ENCODE measurements at places on chromosomes 6 and 20.

- no peak for DNase-seq
These were observed 25.1 kb upstream of the TRIM26 start for GRCh38 chr6:30238178-30238795.

DNA sequence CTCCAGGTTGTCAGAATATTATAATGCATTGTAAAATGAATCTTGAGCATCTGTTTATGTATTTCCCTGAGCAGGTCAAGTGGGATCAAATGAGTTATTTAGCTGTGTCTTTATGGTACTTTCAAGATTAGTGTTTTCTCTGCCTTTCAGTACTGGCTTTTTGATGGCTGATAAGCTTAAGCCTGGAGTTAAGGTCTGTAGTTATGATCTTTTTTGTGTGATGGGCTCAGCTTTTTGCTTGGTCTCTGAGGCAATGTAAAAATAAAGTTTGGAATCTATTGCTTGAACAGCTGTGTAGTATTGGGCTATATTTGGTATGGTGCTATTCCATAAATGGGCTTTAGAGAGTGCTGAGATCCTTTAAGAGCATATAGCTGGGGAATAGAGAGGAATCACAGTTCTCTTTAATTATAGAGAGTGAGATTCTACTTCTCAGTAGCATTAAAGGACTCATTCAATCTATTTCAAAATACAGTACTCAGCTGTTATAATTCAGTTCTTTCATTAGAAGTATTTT lies 40.7 kb downstream of the ZNF451 start:
- no peak for DNase-seq

DNA sequence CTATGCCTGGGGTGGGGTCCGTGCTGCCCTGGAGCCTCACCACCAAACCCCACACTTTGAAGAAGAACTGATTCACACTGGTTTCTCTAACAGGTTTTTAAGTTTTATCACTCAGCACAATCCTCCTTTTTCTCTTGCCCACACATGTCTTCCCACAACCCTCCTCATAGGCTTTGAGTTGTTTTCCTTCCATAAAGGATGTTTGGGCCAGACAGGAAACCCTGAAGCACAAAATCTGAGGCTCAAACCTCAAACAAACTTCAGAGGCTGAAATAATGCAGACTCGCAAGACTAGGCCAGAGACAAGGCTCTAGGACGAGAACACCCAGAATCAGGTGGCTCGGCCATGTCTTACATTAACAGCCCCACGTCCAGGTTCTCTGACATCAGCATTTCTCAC lies 35.3 kb downstream of the EZR start:
- DNase-seq, result no peak

DNA sequence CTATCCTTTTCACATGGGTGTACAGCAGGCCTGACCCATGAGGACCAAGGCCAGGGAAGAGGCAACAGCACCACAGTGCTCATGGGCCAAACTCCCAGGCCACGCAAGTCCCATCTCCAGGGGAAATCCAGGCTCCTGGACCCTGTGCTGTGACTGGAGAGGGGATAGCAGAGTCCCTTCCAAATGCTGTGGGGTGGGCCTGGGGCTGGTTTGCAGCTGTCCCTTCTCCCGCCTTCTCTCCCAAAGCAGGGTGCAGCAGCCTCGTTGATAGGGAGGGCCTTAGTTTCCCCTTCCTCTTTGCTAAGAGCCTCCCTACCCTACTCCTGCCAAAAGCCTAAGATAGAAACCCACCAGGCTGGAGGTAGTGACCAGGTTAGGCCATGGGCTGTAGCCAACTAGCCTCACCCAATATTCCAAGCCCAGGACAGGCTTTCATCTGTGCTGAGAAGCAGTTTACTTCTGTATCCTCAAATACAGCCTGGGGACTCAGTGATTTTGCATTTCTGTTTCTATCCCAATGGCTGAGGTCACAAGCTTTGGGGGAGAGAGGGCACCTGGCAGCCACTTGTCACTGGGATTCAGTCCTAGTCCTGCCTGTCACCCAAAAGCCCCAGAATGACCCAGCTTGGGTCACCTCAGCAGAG lies 1.4 kb downstream of the CTSZ start:
- DNase-seq, result no peak

DNA sequence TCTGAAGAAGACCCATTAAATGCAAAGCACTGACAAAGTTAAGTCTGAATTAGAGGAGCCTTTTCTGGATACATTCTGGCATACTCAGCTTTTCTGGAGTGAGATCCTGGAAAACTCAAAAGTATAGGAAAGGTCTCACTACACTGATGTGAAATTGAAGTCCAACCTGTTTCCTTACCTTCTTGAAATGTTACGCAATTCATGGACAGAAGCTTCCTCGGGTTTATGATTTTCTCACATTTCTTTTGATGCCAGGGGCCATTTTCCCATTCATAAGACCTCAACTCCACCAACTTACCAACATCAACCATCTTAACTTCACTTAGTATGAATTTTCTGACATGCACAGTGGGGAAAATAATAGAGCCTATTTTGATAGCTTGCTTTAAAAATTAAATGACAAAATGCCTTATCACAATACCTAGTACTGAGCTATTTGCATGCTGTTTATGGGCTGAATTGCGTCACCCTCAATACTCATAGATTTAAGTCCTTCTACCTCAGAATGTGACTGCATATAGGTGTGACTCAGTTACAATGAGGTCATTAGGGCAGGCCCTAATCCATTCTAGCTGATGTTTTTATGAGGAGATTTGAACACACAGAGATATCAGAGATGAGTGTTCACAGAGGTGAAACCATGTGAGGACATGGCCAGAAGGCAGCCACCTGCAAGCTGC lies 73.4 kb upstream of the RAB32 start:
- DNase-seq, result no peak

DNA sequence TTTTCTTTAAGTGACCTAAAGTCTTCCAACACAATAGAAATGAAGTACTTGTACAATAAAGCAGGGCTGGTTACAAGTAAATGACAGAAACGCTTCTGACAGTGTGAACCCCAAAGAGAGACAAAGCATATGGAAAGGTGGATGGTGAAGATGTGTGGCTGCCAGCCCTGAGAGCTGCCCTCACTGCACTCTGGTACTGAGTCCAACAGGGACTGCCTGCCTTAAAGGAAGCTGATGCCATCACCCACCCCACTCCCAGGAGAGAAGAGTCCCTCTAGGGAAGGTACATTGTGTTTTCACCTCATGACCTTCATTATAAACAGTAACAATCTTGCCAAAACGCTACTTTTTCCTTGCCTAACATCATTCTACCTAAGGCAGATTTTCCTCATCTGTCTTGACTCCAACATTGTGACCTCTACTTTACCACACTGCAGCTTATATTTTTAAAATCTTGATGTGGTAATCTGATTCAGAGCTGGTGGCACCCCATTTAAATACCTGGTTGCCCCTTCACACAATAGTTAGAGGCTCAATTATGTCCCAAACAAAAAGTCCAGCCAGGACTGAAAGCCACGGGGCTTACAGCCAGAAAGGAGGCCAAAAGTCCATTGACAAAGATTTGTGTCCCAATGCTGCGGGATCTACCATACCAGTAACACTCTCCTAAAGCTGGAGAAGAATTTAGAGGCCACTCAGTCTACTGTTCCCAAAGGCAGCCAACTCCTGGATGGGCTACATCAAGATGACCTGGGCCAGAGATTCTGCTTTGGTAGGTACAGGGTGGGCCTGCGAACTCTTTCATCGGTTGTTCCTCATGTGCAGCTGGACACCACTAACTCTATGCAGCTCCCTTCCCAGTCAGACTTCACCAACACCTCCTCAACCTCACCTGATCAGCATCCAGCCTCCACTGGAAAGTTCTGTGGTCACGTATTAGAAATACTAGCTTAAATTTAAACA lies 4.4 kb downstream of the APMAP start:
- DNase-seq, result no peak

GRCh38 chr20:47150403-47151152 lies 205.9 kb downstream of the ZMYND8 start:
- no peak for DNase-seq

DNA sequence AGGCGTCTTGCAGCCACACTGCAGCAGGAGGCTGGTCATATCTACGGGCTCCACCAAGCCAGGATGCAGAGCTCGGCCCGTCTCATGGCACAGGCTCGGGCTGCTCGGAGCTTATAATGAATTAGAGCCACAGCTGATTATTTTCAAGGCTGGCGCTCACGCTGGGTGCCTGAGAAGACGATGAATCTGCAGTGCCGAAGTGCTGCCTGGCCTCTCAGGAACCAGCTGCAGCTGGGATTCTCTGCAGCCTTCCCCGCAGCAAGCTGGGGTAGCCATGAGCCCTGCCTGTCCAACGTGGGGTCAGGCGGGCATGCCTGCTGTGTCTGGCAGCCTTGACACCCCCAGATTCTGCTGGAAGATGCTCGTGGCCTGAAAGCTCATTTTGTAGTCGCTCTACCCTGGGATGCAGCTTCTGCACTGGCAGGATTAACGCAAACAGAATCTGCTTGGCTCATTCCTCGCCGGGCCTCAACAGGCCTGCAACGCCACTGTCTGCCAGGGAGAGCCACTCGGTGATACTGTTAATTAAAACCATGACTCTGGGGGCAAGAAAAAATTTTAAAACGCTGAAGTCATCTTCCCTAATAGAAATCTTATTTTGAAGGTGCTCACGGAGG lies 104.3 kb downstream of the CDH26 start:
- DNase-seq, result no peak

DNA sequence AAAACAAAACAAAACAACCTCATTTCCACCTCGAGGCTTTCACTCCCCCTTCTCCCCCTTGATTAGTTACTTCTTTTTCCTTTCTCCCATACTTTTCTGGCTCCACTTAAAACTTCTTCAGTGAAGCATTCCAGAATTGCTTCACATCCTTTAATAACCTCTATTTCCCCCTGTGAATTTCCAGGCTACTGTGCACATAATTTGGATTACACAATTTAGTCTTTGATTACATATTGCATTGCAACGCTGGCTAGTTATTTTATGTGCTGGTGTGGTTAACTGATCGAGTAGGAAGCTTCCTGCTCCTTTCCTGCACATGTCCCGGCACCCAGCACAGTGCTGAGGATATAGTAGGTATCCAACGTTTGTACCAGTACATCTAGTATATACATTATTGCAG lies 28.1 kb upstream of the EEF1E1 start:
- DNase-seq, result no peak

GRCh38 chr20:23873370-23874015 lies 6.1 kb downstream of the CST5 start:
- DNase-seq, result no peak

- DNase-seq, result no peak
These were observed 361.6 kb upstream of the MARCKS start for GRCh38 chr6:113495521-113495920.

GRCh38 chr6:139828751-139829519 lies 454.5 kb upstream of the CITED2 start:
- no peak for DNase-seq

DNA sequence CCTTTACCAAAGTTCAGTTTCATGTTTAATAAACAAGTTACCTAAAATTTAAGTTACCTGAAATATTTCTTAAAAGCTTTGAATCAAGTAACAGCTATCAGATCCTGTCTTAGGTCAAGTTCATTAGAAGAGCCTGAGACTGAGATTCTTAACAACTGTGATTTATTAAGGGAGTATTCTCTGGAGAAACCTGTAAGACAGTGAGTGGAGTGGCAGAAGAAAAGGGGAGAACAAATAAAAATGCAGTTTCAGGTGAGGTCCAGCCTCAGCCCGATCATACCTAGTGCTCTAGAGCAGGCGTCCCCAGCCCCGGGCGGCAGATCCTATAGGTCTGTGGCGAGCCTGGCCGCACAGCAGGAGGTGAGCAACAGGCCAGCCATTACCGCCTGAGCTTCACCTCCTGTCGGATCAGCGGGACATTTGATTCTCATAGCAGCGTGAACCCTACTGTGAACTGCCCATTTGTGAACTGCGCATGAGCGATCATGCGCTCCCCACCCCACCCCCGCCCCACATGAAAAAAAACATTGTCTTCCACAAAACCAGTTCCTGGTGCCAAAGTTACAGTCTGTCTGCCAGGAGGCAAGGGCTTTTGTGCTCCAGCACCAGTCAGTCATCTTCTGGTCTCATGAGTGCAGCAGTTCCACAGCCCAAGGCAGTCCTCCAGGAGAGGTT lies 59.2 kb upstream of the ADGRB3 start:
- no peak for DNase-seq

DNA sequence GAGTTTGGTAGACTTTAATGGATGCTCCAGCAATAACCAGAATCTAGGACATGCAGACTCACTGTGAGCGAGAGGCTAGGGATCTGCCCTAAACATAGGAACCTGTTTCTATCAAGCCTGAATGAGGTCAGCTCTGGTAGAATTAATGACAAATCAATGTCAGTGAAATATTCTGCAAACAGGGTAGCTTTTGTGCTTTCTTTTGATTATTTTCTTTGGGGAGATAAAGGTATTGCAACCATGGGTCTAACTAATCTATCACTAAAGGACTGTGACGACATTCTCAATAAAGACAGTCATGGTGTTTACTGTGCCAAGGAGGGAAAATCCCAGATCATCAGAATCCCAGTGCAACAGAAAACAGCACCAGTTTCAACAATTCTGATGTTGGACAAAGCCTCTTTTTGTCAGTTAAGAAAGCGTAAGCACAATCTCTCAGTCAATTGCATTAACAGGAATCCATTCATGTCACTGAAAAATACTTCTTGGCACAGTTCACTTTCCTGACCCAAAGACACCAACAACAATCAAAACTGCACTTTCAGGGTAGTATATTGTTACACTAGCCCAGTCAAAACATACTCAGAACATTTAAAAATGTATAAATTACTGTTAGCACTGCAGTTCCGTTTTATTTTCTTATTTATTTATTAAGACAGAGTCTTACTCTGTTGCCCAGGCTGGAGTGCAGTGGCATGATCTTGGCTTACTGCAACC lies 36.8 kb upstream of the SMIM29 start:
- DNase-seq, result no peak

- no peak for DNase-seq
These were observed 715 bp downstream of the SOX12 start for GRCh38 chr20:325889-326644.

DNA sequence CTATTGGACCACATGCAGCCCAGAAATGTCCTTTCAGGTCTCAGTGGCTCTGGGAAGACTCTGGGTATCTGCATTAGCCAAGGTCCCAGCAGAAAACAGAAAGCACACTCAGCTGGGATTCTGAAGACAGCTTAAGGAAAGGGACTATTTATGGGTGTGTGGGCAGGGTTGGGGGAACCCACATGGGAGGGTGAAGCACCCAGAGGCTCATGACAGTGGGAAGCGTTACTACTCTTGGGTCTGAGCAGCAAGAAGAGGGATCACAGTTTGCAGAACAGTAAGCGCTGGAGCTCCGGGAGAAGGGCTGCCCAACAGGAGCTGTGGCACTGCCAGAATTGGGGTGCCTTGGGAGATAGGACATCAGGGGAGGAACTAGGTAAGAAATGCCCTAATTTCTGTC lies 12.4 kb upstream of the CDC5L start:
- DNase-seq, result no peak

- no peak for DNase-seq
These were observed 12.7 kb downstream of the STK35 start for GRCh38 chr20:2114127-2114959.

GRCh38 chr6:100078509-100078908 lies 84.5 kb upstream of the MCHR2 start:
- no peak for DNase-seq

DNA sequence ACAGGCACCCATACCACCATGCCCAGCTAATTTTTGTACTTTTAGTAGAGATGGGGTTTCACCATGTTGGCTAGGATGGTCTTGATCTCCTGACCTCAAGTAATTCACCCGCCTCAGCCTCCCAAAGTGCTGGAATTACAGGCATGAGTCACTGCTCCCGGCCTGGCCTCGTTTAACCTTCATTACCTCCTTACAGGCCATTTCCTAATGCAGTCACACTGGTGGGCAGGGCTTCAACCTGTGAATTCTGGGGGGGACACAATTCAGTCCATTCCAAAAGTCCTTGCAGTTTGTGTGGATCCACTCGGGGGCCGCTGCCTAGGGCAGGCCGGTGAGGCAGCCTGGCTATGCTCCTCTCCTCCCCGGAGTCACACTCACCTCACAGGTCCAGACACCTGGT lies 112.4 kb upstream of the SNX9 start:
- DNase-seq, result no peak

Data from stimulated activated CD8-positive, alpha-beta memory T cell treated with anti-CD3 and anti-CD28 coated beads, Interleukin-15, amount 100 ng/mL, for 1 hour (primary cell).